Fibroblast of skin of abdomen (primary cell): ENCODE measurements at places on chromosomes 12 and 14.

GRCh38 chr12:19201661-19202060 lies 72.1 kb downstream of the PLEKHA5 start:
- peak; percentile 64 for DNase-seq

DNA sequence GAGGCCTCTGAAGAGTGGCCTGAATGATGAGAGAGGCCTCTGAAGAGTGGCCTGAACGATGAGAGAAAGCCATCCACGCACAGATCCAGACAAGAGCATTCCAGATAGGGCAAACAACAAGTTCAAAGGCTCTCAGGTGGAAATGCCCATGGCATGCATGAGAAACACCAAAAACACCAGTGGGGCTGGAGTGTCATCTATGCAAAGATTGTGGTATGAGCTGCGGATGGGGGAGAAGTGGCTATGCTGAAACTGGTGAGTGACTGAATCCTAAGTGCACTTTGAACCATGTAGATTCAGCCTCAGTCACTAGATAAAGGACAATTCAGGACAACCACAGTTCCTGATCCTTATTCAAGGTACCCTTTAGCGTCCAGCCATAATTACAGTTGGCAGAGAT lies 79.4 kb upstream of the GZMB start:
- DNase-seq, result no peak

DNA sequence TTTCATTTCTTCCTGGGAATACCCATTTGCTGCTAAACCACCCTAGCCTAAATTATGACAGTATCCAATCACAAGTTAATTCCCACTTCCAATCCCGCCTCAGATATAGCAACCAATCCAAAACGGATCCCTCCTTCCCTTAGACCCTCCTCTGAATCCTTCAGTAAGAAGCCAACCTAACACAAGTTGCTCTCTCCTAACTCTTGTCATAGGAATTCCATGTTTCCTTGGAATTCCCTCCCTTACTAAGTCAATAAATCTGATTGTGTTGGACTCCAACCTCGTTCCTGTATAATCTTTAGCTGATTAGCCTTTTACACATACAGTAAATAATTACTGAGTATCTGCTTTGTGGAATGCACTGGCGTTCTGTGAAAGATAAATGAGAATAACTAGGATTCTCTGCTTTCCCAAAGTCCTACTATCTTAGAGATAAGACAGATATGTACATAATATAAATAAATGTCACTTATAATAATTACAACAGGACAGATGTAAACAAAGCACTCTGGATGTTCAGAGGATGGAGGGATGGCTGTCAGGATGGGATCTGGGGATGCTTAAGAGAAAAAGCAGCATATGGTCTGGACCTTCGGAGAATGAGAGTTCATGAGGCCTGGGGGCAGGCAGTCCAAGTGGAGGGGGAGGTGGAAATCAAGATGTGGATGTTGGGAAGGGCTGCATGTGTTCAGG lies 185.8 kb upstream of the SOX5 start:
- DNase-seq, result no peak

- no peak for DNase-seq
Observed at GRCh38 chr12:58463051-58463450, 457.3 kb downstream of the LRIG3 start.

- DNase-seq, result no peak
Observed at GRCh38 chr12:11795192-11795912, 145.9 kb downstream of the ETV6 start.

DNA sequence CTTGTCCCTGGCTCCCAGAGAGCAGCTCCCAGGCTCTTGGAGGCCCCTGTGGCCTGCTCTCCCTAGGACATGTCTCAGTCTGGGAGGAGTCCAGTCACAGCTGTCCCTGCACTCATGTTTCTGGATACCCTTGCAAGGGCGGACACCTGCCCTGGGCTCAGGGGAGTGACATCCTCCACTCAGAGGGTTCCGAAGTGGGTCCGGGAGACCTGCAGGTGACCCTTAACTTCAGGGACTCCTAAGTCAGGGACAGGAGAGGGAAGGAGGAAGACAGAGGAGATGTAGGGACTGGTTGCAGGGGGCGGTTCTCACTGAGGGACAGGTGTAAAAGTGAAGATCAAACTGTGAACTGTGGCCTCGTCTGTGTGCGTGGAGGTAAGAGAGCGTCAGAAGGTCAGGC lies 37.6 kb downstream of the CACNA2D4 start:
- DNase-seq, result no peak

- DNase-seq, result no peak
Observed at GRCh38 chr12:123267991-123268843, 3.4 kb downstream of the CDK2AP1 start.

- DNase-seq, result peak; percentile 16
Observed at GRCh38 chr12:51870504-51870903, 17.4 kb upstream of the ANKRD33 start.

GRCh38 chr14:94364964-94365363 lies 23.4 kb downstream of the SERPINA1 start:
- DNase-seq, result no peak
